Glomerular endothelial cell (primary cell): ENCODE measurements at places on chromosomes 13 and 19.

- no peak for DNase-seq
Measured at GRCh38 chr13:32548837-32549236, 10.2 kb upstream of the N4BP2L2 start.

GRCh38 chr19:17391371-17392151 lies 2.4 kb downstream of the CCDC194 start:
- no peak for DNase-seq

GRCh38 chr19:13881251-13881691 lies 4.3 kb downstream of the NANOS3 start:
- DNase-seq: no peak

DNA sequence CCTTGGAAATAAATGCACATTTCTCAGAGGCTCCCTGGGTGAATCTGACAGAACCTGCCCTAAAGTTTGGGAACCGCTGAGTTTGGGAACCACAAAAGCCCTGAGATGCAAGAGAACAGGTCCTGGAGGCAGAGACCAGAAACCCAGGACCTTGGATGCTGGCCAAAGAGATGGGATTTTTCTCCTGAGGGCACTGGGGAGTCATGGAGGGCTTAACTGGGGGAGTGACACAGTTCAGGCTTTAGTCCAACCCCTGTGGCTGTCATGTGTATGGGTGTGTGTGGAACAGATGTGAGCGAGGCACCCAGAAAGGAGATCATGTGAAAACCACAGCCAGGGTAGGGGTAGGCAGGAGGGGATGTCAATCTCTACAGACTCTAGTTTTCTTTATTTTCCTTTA lies 3.9 kb upstream of the NCCRP1 start:
- no peak for DNase-seq

- no peak for DNase-seq
Measured at GRCh38 chr13:38883783-38884182, 106.8 kb downstream of the STOML3 start.

- DNase-seq: no peak
Measured at GRCh38 chr19:49338691-49339300, 3.6 kb downstream of the CD37 start.

GRCh38 chr13:49828453-49828852 lies 36.0 kb upstream of the KPNA3 start:
- no peak for DNase-seq

DNA sequence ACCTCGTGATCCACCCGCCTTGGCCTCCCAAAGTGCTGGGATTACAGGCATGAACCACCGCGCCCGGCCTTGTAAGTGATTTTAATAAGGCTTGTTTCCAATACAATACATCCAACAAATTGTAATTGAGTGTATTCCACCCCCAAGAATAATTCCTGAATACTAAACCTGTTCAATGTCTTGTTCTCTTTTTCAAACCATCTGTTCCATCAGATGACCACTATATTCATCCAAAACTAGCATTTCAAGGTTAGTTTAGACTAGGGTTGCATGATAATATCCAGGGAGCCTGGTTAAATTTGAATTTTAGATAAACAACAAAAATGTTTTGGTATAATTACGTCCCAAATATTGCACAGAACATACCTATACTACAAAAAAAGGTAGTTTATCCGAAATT lies 135.4 kb upstream of the WASF3 start:
- no peak for DNase-seq

GRCh38 chr13:77437267-77437666 lies 98.2 kb upstream of the SCEL start:
- no peak for DNase-seq

DNA sequence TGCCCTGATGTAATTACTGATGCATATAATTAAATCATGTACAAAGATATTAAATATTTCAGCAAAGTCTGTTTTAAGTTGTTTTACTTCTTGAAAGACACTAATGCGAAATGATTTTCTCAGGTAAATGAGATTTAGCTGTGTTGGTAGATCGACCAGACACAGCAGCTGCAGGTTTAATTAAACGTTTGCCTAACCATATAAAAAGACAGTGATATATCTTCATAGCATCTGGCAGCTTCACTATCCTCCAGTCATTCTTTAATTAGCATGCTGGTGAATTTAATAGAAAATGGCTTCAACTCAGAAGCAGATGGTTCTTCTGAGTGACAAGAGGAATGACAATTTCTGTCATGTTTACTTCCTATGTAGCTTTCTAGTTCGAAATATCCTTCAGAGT lies 69.3 kb downstream of the NHLRC3 start:
- DNase-seq: no peak

GRCh38 chr13:28569886-28570285 lies 75.0 kb upstream of the FLT1 start:
- no peak for DNase-seq

DNA sequence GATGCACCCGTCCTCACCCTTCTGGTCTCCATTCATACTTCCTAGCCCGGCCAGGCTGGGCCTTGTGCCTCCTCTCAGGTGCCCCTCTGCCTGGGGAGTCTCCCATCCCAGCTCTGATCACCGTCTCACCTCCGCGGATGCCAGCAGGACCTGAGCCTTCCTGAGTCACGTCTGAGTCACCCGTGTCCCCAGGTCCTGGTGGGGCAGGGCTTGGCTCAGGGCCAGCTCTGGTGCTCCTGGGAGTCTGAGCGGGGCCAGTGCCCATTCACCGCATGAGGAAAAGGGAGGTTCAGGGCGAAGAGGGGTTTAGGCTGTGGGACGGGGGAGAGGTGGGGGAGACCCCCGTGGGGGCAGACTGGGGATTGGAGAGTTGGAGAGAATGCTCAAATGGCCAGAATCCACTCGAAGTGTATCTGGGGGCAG lies 593 bp downstream of the ATP8B3 start:
- no peak for DNase-seq

- DNase-seq: no peak
Measured at GRCh38 chr13:73218181-73218580, 159.4 kb downstream of the KLF5 start.

GRCh38 chr19:42023943-42024260 lies 29.9 kb upstream of the ATP1A3 start:
- no peak for DNase-seq

GRCh38 chr19:29965492-29965891 lies 23.5 kb downstream of the URI1 start:
- no peak for DNase-seq

- DNase-seq: no peak
Measured at GRCh38 chr13:24192057-24192810, 31.7 kb downstream of the SPATA13 start.

DNA sequence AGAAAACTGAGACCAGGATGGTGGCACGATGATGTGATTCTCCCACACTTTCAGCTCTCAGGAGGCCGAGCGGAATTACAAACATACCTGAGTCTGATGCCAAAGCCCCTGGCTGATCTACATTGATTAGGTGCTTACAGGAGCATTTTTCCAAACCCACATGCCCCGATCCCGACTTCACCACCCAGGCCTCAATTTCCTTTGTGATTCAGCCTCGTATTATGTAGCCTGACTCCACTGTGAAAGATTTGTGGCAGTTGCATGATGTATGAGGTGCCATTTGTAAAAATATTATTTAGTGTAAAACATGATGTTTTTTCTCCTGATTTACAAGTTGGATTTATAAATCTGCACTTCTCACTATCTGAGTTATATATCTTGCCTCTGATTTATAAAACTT lies 118.0 kb downstream of the TSHZ3 start:
- no peak for DNase-seq

DNA sequence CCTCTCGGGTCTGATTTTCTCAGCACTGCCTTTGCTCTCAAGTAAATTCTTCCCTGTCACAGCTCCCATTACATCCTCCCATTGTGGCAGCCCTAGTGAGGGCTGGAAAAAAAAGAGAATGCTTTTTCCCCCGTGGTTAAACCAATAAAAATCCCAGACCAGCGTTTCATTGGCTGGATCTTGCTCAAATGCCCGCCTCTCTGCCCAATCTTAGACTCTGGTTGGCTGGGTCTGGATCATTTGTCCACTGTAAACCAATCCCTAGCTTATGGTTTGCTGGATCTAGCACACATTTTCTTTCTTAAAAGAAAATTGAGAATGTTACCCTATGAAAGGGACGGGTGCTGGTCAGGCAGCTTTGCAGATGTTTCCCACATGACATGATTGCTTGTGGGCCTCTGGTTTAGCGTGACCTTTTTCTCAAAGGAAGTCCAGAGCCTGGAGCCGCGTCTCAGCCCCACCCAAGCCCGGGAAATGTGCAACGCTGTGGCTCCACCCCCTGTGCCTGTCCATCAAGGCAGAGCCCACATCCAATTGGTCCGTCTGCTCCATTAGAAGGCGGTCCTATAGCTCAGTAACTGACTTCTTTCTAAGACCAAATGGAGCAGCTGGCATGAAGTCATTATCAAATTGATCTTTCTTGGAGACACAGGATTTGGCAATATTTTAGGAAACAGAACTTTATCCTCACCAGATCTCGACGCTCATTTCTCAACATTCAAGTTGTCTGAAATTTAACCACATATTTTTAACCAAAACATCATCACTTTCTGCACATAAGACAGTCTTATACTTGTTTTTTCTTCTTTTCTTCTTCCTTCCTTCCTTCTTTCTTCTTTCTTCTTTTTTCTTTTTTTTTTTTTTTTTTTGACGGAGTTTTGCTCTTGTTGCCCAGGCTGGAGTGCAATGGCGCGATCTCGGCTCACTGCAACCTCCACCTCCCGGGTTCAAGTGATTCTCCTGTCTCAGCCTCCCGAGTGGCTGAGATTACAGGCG lies 2.6 kb upstream of the MCEMP1 start:
- no peak for DNase-seq

DNA sequence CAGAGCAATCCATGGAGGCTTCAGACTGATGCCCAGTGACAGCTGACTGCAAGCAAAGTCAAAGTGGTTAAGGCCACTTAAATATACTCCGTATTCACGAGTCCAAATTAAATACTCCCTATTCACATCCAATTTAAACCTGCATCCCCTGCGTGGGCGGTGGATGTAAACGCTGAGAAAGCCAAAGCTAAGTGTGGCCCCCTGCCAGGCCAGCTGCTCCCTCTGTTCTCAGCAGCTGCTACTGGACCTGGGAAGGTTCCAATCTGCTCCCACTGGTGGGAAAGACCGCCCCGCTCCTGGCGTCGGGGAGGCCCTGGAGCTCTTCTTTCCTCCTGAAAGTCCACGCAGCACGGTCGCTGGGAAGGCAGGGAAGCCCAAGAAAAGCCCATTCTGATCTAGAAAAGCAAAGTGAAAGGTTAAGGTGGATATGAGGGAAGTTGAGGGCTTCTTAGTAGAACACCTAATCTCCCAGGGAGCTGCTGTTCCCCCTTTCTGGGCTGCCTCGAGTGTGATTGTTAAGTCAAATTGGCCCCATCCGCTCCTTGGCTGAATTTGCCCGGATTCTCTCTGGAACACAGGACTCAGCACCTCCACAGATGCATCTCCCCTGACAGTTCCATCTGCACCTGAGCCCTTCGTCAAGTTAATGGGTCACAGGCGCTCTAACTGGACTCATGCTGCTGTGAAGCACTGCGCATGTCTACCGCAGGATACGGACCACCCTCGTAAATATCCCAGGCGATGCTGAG lies 205.5 kb downstream of the USP12 start:
- DNase-seq: no peak

- no peak for DNase-seq
Measured at GRCh38 chr19:54312436-54313377, at the start of gene LILRA5. LILRA5 (minus strand) TSS chr19:54313166; CDS start chr19:54313019, 147 bp downstream.

GRCh38 chr19:35587321-35587720 lies 1.3 kb downstream of the PMIS2 start:
- DNase-seq: no peak

DNA sequence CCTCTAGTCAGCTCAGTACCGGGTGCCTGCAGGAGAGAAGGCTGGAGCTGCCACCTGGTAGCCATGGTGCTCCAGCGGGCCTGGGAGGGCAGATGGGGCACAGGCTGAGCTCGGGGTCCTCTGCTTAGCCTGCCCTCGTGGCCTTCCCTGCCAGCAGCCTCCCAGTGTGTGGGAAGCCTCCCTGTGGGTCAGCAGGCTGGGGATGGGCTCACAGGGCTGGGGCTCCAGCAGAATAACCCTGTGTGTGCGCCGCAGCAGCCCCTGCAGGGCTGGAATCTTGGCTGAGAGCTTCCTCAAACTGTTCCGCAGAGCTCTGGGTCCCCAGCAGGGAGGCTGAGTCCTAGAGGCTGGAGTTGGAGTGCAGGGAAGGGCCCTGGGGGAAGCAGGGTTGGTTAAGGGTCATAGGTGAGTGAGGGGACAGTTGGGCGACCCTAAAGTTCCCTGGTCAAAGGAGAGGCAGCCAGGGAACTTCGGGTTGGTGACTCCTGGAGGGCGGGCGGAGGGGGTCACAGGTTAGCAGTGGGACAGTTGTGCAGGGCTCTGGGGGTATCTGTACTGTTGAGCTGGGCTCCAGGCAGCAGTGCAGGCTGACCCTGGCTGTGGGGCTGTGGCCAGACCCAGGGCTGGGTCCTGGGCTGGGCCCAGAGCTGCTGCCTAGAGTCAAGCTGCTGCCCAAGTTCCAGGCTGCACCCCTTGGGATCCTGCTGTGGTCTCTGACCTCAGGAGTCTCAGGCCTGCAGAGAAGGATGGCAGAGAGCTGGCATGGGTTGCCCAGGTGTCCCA lies 14.0 kb downstream of the ARHGAP33 start:
- no peak for DNase-seq

DNA sequence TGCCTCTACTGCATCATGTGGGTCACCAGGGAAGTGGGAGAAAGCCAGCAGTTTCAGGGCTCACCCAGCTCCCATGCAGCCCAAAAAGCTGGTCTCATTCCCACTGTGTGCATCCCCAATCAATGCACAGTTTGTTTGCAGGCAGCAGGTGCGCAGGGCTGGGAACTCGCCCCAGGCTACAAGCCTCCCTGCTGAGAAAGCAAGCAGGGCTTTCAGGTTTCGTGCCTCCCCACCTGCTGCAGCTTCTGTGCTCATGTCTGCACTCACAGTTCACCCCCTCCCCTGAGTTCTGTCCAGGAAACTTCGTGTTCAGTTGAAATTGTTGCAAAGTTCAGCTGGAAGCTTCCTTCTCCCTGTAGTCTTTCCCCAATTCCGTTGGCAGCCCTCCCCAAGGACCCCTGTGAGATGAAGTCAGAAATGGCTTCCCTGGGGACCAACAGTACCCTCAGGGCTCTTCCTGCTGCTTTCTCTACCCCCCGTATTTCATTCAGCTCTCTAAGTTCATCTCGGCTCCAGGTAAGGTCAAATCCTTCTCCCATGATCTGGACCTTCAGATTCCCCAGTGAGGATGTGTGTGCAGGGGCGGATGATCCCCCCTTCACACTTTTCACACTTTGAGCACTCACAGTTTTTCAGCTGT lies 10.3 kb upstream of the KLK3 start:
- DNase-seq: no peak

GRCh38 chr19:7520131-7521051 lies 2.0 kb upstream of the MCOLN1 start:
- no peak for DNase-seq

DNA sequence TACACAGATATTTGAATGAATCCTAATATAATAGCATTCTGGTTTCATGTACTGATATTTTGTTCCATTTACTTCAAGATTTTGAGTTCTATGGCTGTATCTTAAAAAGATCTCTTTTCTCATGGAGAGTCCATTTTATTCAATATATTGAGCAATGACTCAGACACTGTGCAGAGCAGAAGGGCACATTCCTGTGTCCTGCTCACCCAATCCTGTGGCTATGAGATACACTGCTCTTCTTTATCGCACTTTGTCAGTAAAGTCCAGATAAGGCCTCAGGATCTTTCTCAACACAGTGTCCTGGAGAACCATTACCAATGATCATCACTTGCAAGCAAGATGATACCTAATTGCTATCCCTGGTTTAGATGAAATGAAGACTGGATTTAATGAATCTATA lies 155.0 kb downstream of the CYSLTR2 start:
- no peak for DNase-seq

- no peak for DNase-seq
Measured at GRCh38 chr13:91896547-91896946, 498.1 kb downstream of the GPC5 start.
